ENCODE measurements at places on chromosomes 4 and X. TPM values are rescaled to one million over a fixed set of nuclear protein-coding genes. Genes with fewer than 3 reads are reported as not detected.

The NAP1L3 gene
- total RNA-seq: 0.69 TPM

The NXF2 gene
- total RNA-seq: not detected

The ZDHHC15 gene
- total RNA-seq: 0.02 TPM

The PRKG2 gene
- total RNA-seq: 1.1 TPM

The RADX gene
- total RNA-seq: not detected

The WDR1 gene
- total RNA-seq: 407 TPM

The AWAT2 gene
- not detected for total RNA-seq

The GABRG1 gene
- not detected for total RNA-seq

The PDE6B gene
- not detected for total RNA-seq
